ENCODE measurements at places on chromosomes 1 and 21.
A peak's percentile ranks its signal among the peaks of the same experiment; 100 is the strongest.

DNA sequence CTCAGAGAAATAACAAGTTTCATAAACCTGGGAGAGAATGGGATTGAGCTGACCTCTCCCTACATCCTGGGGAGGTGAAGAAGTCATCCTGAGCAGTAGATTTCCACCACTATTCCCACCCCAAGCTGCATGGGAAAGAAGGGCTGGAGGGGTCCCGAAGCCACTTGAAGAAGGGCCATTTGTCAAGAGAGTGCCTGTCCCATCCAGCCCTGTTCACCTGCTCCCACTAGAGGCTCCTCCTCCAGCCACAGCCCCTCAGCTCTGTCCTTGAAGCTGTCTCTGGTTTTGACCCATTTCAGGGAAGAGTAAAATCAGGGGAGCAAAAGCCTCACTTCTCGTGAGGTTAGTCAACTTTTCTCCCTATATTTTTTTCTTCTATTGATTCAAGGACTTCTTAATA lies 155.8 kb upstream of the DNAH14 start:
- no peak for DNase-seq

- no peak for DNase-seq
Observed at GRCh38 chr1:25562101-25562927, 18.9 kb downstream of the LDLRAP1 start.

- DNase-seq = peak; percentile 47
Observed at GRCh38 chr1:958823-959730, at the start of gene NOC2L. Gene NOC2L (minus strand): TSS chr1:959256. CDS start chr1:959240, 16 bp downstream.

DNA sequence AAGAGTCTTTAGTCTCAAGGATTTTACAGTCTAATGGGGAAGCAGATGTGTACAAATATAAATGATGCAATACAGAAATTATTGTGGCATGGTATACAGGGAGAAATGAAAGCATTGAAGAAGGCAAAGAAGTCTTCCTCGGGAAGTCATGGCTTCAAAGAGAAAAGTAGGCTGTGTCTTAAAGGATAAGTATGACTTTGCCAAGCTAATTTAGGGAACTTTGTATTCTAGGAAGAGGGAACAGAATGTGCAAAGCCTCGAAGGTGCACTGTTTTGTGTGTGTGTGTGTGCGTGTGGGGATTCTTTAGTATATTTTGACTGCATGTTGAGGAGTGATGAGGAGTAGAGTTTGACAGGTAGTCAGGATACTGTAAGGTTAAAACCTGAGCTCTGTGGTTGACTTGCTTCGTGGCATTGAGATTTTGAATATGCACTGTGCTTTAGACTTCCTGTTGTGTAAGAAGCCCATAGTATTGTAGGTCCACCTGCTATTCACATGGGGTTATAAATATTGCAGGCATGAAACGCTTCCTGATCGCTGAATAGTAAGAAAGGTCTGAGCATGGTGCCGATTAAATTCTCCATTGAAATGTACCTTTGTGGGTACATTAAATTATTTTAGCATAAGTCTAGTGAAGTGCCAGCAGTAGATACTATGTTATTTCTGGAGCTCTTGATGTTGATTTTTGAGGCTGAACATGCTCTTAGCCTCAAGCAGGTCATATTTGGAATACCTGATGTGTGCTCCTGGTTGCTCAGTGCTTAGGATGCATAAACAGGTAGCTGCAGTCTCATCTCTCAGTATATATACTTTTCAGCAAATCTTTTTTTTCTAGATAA lies 8.0 kb downstream of the SMAP2 start:
- no peak for DNase-seq

DNA sequence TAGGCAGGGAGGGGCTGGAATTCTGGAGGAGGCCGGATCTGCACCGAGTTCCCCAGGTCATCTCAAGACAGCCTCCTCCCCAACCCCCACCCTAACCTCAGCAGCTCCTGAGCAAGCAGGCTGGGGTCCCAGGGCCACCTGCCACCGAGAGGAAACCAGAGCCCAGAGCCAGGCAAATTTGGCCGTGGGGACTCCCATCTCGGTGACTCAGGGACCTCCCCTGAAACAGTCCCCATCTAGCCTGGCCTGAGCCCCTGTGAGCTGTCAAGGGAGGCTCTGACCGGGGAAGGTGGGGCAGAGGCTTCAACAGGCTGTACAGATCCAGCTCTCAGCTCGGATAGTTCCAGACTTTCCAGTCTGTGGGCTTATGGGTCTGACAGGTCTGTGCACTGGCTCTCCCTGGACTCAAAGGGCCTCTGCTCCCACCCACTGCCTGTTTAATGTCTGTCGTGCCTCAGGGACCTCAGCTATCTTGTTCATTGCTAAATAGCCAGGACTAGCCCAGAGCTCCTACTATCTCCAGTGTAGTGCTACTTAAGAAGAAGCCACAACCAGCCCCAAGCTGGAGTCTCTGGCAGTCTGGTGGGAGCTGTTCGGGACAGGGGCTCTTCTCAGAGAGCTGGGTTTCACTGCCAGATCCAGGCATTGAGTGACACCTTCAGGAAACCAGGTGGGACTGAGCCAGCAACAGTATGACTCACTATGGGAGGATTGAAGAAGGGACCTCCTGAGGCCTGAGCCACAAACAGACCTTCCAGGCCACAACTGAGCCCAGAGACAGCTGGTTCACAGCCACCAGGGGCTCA lies 25.6 kb downstream of the MATN1 start:
- DNase-seq = no peak

- no peak for DNase-seq
Observed at GRCh38 chr1:51044199-51044598, 57.8 kb upstream of the C1orf185 start.

- DNase-seq = no peak
Observed at GRCh38 chr1:37485902-37486679, 11.7 kb downstream of the ZC3H12A start.

- DNase-seq = no peak
Observed at GRCh38 chr1:29529677-29530278, 293.5 kb downstream of the PTPRU start.

DNA sequence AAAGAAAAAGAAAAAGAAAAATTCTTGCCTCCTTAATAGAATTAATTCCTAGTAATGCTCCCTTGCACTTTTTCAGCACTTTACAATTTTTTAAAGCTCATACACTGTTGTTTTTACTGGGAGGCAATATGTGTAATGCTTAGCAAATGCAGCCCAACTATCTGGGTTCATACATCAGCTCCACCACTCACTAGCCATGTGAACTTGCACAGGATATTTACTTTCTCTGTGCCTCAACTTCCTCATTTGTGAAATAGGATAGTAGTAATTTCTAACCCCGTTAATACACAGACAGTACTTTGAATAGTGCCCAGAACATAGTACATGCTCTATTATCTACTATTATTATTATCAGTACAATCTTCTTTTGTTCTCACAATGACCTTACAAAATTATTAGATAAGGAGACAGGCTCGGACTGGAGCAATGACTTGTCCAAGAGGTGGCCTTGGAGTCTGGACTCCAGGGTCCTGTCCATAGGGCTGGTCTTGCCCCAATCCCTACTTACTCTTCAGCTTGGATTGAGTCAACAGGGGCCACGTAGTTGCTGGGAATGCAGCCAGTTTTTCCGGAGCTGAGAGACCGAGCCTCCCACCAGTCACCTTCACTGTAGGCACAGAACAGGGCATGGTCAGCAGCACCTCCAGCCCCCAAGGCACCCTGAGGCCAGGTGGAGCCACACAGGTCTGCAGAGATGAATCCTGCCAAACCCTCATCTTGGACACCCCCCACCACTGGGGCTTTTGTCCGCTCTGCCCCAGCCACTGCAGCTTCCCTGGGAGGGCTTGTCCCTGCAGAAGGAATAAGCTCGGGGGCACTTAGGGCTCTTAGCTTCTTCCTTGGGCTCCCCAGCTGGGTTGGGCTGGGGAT lies 13.7 kb downstream of the FGR start:
- no peak for DNase-seq

Measured in skeletal muscle cell (primary cell).